ENCODE measurements at places on chromosomes 4 and X. TPM values are rescaled to one million over a fixed set of nuclear protein-coding genes. Genes with fewer than 3 reads are reported as not detected.

Gene HELT
- total RNA-seq, result not detected

Gene RAB40A
- 0.15 TPM for total RNA-seq

DNA sequence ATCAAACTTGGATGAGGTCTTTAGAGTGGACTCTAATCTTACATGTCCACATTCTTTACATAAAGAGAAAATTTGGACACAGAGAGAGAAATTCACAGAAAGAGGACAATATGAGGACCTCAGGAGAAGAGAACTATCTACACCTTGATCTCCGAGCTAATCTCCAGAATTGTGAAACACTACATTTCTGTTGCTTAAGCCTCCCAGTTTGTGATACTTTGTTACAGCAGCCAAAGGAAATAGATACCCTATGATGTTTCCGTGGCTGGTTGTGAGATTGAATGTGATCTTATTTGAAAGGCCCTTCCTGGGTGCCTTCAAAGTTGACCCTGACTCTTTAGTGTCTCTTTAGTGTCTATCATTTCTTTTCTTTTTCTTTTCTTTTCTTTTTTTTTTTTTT, 326.1 kb upstream of the CLNK start:
- DNase-seq, result no peak

DNA sequence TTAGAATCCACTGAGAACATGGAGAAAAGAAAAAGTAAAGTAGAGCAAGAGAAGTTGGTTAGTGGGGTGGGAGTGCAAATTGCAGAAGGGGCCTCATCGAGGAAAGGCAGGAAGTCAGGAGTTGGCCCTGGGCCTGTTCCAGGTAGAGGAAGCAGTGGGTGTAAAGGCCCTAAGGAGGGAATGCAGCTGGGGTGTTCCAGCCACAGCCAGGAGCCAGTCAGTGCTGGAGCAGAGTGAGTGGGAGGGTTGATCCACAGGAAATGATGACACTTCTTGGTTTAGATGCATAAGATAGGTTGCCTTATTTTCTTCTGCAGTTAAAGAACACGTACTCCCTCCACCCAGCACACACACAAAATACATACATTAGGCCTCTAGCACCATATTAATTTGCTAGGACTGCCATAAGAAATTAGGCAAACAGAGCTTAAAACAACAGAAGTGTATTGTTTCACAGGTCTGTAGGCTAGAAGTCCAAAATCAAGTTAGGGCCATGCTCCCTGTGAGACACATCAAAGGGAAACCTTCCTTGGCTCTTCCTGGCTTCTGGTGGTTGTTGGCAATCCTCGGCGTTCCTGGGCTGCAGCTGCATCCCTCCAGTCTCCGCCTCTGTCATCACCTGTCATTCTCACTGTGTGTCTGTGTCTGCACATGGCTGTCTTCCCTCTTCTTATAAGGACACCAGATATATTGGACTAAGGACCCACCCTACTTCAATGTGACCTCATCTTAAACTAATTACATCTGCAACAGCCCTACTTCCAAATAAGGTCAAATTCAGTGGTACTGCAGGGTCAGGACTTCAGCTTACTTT, 205.9 kb downstream of the AASDH start:
- no peak for DNase-seq

- DNase-seq, result no peak
Measured at GRCh38 chr4:36133658-36134057, 110.7 kb downstream of the ARAP2 start.

DNA sequence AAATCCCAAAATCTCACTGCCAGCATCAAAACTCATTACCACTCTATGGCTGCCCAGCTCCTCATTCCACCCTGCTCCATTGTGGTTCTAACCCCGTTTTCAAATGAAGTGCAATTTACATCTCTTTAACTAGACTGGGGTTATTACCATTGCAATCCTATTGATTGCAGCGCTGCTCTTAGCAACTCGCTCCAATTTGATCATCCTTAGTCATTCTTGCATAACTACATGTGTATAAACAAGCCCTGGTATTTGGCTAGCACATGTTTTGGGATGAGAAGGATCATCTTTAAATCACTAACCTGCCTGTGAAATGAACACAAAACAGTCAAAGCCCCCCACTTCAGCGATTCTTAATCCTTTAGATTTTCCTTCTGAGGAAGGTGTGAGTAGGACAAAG, 340.1 kb upstream of the PPARGC1A start:
- DNase-seq, result peak; percentile 52

DNA sequence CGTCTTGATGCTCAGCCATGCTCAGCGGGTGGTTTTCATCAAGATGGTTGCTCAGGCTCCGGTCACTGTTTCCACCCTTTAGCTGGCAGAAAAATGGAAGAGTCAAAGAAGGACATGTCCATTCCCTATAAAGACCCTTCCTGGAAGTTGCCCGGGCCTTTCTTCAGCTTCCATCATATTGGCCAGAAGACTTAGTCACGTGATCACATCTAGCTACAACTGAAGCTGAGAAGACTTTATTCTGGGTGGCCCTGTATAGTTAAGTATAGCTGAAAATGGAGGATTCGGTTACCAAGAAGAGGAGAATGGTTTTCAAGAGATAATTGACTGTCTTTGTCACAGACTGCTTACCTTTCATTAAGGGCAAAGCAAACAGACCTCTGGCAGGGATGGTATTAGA, 296.7 kb upstream of the CASK start:
- DNase-seq, result no peak

Measured in right lobe of liver (tissue), 6 donors.